ENCODE measurements at places on chromosomes 16 and 17. TPM values are rescaled to one million over a fixed set of nuclear protein-coding genes. Genes with fewer than 3 reads are reported as not detected.

The SRP68 gene
- total RNA-seq = 174 TPM

The PPY gene
- total RNA-seq = not detected

The ALOX12 gene
- not detected for total RNA-seq

The HAGHL gene
- total RNA-seq = 10.0 TPM

The KRT14 gene
- total RNA-seq = not detected
